ENCODE measurements at places on chromosomes 1 and 21.

GRCh38 chr1:223189525-223189902 lies 46.5 kb upstream of the TLR5 start:
- no peak for DNase-seq

- no peak for DNase-seq
These were observed 7.3 kb downstream of the SYNC start for GRCh38 chr1:32695098-32695904.

DNA sequence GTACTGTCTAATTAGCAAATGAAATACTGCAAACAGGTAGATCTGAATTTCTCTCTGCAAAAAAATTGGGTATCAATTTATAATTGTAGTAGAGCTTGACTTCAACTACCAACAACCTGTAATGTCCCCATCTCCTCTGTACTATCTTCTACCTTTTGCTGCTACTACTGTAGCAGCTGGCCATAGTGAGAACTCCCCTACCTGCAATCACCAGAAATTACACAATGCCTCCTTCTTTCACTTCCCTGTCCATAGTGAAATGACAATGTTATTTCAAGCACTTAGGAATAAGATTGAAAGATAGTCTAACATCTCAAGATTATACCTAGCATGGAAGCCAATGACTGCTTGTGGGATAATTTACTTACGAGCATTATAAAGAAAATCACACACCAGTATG lies 100.4 kb downstream of the ACBD6 start:
- DNase-seq, result no peak

DNA sequence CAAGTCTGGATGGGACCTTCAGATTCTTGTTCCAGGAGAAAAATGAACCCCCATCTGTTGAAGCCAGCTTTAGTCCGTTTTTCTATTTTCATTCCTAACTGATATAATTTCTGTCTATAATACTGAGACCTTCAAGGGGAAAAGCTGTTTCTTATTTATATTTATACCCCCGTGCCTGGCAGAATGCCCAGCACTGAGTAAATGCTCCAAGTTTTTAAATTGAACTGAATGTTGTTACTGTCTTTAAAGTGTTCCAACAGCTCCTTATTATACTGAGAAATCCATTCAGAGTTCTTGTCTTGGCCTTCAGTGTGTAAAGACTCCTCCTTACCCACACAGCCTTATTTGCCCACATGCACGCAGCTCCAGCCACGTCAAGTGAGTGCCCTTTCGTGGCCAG lies 178.6 kb upstream of the HMGB4 start:
- DNase-seq, result no peak

DNA sequence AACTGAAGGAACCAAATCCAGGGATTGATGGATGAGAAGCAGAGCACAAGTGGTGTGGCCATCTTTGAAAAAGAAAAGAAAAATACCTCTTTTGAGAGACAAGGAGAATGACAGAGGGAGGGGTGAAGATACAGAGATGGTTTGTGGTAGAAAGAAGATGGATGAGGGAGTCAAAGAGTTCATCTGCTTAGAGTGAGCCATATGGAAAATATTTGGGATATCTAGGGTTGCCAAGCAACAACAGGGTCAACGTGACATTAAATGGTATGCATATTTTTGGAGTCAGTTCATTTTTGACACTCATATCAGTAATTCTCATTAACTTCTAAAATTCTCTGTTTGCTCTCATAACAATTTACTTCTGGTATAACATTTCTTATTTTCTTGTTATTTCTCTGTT lies 50.7 kb downstream of the MACF1 start:
- no peak for DNase-seq

DNA sequence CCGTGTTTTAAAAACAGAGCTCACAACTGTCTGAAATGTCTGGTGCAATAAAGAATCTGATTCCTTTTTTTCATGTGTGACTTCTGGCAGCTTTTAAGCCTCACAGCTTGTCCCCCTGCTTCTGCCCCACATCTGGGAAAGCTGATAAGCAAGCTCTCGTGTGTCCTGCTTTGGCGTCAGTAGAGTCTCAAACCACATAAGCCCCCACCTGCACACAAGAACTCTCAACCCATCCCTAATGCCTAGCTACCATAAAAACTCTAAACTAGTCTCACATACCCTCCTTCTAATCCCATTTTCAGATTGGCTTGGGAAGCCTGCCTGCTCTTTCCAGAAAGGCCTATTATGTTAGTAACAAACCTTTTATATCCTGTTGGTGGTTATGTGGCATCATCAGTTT lies 94.6 kb upstream of the DAB1 start:
- no peak for DNase-seq
